Keratinocyte (primary cell): ENCODE measurements at places on chromosomes 5 and 9. TPM values are rescaled to one million over a fixed set of nuclear protein-coding genes. Genes with fewer than 3 reads are reported as not detected.

GRCh38 chr9:3027210-3027609 is 183.3 kb upstream of the PUM3 start:
- DNase-seq = no peak

ISL1 gene
- 2.4 to 4.5 TPM (median 4.4 TPM) in 3 replicates for polyA plus RNA-seq

DNA sequence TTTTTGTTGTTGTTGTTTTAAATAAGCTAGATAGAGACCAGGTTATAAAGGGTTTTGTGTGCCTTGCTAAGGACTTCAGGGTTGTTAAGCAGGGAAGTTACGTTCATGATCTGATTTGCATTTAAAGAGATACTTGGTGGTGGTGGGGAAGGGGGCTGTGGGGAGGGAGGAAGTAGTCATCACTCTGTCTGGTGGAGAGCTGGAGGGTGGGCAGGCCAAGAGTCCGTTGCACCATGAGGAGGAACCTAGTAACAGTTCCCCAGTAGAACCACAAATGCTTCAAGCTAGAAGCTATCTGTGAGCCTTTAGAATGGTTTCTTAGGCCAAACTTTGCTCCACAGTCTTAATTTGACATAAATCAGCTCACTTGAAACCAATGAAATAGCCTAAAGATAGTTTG is 18.7 kb upstream of the ROPN1L start:
- no peak for DNase-seq

ALDH1A1 gene
- 0.08 to 0.32 TPM in 2 of 3 replicates, not detected in the other for polyA plus RNA-seq

DNA sequence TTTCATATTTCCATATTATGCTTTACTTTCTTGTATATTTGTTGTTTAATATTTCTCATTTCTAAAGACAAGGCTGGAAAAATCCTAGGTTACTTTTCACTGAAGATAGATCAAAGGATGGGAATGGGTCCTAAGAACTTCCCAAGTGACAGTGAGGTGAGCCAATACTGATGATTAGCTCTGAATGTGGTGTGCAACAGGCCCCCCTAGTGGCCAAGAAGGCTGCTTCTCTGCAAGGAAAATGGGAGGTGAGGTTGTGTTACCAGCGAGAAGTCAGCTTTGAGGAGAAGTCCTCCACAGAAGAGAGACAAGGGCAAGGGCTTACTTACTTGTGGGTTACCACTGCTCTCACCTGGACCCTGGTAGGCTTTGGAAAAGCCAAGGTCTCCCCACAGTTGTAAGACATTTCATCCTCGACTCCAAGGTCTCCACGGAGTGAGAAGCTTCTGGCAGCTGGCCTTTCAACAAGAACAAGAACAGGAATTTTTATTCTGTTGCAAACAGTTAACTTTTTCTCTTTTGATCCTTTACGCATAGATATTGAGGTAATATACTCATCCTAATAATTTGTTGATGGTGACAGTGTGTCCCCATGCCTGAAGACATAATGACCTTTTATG is 69.9 kb downstream of the MAMDC2 start:
- DNase-seq = no peak

DNA sequence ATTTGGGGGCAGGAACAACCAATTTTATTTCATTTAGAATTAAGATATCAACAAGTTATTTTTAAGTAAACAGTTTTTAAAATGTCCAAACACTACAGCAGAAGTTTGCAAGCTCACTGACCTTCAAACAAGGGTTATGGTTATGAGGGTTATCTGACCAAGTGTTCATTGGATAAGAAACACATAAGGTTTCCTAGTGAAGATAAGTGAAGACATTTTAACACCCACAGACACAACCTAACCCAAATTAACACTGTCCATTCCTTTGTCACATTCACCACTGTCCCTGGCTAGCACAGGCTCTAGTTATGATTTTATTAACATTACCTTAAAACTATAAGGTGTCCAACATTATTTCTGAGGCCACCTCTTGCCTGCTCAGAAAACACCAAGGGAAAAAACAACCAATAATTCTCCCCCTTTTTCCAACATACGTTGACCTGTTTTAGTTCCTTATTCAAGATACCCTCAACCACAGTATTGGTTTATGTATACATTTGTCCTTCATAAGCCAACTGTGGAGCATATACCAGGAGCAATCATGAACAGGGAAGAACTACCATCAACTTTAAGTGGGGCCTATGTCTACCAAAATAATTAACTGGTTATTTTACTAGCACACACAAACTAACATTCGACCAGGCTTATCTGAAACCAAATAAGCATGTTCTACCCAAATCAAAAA is 4.0 kb downstream of the ETF1 start:
- no peak for DNase-seq

DNA sequence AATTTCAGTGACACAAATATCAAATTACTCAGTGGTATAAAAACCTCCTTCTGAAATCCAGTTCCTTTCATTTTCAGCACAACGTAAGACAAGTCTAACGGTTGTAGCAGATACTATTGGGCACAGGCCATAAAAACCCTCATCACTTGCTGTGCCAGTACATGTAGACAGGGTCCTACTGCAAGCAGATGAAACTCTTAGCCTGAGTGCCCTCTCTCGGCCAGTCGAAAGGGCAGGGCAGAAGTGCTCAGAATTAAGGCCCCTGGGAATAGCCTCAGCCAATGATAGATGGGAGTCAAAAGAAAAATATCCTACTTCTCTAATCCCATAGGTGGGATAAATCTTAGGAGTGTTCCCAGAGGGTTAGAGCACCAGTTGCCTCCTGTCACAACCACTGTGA is 168.5 kb upstream of the FER start:
- no peak for DNase-seq

GRCh38 chr5:25025831-25026230 is 381.1 kb upstream of the CDH10 start:
- no peak for DNase-seq

EIF4E1B gene
- polyA plus RNA-seq = not detected in 3 replicates

PFN3 gene
- polyA plus RNA-seq = not detected in 3 replicates
